ENCODE measurements at places on chromosomes 7 and 10.

GRCh38 chr10:23396695-23397094 lies 42.2 kb upstream of the OTUD1 start:
- no peak for ATAC-seq

DNA sequence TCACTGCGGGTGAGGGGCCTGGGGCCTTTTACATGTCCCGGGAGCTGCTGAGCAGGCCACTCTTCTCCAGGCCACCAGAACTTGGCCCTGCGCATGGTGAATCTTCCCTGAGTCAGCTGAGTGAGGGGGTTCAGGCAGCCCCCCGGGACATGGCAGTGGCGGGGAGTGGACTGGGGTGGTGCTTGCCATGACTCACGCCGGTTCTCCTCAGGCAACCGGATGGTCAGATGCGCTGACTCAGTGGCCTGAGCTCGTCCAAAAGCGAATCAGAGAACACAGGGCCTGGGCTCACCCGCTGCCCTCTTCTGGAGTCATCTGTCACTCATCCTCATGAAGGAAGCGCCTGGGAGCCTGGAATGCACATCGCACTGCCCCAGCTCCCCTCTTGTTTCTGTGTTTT lies 33.5 kb downstream of the HTRA1 start:
- no peak for ATAC-seq

GRCh38 chr10:123633106-123633505 lies 33.0 kb upstream of the GPR26 start:
- no peak for ATAC-seq

GRCh38 chr10:46291817-46292572 lies 5.2 kb downstream of the ANTXRL start:
- ATAC-seq: no peak

DNA sequence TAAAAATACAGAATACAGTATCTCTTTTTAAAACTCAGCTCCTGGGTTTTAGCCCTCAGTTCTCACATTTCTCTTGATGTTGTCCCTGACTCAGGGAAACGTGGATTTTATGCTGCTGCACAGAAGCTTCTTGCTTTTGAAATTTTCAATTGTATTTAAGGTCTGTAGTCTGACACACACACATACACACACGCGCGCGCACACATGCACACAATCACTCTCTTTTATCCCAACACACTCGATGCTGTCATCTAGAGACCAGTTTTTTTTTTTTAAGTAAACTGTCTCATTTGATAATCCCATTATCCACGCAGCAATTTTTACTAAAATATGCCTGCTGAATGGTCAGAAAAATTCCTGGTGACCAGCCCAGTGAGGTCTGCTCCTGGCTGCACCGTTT lies 108.6 kb downstream of the KMT2E start:
- no peak for ATAC-seq

GRCh38 chr10:33143160-33143728 lies 185.2 kb upstream of the ITGB1 start:
- ATAC-seq: peak; percentile 79

DNA sequence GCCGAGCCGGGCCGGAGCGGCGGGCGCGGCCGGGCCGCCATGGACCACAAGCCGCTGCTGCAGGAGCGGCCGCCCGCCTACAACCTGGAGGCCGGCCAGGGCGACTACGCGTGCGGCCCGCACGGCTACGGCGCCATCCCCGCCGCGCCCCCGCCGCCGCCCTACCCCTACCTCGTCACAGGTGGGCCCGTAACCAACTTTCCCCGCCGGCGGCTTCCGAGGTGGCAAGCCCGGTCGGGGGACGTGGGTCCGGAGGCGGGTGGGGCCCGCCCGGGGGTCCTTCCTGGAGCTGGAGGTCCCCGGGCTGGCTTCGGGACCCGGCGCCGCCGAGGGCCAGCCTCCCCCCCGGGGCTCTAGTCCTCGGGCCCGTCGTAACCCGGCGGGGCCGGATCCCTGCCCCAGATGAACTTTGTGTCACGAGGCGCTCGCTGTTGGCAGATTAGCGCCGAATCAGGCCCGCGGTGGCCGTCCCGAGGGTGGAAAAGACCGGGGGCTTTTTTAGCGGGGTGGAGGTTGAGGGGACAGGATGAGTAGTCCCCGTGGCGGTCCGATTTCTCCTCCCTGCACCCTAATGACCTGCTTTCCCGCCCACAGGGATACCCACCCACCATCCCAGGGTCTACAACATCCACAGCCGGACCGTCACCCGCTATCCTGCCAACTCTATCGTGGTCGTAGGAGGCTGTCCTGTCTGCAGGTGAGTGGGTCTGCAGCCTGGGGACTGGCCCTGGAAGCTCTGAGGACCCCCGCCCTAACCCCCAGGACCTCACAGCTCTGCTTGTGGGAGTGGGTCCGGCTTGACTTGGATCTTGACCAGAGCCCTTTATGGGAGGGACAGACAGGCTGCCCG lies 496 bp downstream of the BRI3 start:
- peak; percentile 41 for ATAC-seq

DNA sequence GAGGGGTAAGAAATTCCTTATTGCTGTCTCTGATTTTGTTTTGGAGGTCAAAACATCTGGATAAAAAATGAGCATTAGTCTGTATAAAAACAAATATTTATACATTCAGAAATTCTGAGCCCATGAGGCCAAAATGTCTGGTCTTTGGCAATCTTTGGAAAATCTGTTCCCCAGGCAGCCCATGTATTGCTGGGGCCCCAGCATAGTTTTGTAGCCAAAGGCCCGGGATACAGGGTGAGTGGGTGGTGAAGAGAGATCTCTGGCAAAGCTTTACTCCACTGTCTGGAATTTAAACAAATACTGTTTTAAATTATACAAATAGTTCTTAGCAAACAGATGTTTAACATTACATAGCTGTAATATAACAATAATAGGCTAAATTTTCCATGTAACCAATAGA lies 134.7 kb upstream of the GALNT17 start:
- no peak for ATAC-seq

- ATAC-seq: no peak
Measured at GRCh38 chr7:138705167-138705566, 4.0 kb upstream of the SVOPL start.

DNA sequence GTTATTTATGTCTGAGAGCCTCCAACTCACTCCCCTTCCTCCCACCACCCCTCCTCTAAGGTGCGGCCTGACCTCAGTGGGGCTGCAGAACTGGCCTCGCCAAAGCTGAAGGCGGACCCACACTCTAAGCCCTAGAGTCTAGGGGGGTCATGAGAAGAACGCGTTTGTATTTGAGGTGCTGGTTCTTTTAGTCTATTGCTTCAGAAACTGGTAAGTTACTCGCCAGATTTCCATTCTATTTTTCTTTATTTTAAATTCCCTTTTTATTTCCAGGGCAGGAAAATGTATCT lies 357.5 kb downstream of the DNAJB6 start:
- ATAC-seq: no peak

DNA sequence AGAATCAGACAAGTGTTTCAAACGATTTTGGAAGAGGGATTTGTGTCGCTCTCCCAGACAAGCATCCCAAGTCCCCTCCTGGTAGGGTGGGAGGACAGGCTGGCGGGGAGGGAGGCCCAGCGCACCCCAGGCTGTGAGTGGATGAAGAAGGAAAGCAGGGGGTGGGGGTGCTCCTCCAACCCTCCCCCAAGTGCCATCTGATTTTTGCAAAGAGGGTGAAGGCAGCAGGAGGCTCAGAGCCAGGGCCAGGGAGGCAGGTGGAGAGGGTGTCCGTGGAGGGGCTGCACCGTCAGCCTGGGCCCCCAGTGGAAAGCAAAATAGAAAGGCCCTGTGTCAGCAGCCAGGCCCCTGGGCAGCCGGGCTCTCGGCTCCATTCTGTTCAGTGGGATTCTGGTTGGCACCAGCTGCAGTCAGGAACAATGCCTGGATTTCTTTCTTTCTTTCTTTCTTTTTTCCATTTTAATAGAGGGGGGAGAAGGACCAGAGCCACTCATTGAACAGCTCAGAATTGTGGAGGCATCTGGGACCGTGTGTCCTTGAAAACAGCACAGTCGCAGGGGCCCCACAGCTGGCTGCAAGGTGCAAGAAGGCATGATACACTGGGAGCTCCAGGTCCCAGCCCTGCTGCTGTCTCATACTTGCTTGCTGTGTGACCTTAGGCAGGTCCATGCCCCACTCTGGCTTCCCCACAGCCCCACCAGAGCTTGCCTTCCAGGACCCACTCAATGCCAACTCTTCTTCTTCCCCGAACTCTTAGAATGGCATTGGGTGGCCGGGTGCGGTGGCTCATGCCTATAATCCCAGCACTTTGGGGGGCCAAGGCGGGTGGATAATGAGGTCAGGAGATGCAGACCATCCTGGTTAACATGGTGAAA lies 7.1 kb upstream of the ZMIZ1 start:
- ATAC-seq: no peak

GRCh38 chr7:92695308-92696261 lies 105.4 kb upstream of the FAM133B start:
- no peak for ATAC-seq

DNA sequence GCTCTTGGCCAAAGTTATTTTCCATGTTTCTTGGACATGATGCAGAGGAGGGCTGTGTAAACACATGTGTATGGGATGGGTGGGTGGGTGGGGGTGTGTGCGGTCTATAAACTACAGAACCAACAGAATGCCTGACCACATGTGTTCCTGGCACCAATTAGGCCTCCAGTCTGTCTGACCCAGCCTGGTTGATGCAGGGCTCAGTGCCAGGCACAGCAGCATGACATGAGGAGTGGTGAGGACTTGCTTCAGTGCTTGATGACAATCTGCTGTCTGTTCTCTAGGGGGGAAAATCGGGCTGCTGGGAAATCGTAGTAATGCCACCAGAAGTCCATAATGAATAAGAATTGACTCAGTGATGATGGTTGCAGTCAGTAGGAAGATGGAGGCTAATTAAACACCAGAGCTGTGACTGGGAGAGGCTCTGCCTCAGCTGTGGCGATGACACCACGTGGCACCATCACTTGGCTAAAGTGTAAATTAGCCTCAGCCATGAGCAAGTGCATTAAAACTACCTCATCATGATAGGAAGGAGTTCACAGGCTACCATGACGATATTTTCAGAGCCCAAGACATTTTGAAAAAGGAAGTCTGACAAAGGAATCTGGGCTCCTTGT lies 260.1 kb upstream of the PODXL start:
- ATAC-seq: no peak

DNA sequence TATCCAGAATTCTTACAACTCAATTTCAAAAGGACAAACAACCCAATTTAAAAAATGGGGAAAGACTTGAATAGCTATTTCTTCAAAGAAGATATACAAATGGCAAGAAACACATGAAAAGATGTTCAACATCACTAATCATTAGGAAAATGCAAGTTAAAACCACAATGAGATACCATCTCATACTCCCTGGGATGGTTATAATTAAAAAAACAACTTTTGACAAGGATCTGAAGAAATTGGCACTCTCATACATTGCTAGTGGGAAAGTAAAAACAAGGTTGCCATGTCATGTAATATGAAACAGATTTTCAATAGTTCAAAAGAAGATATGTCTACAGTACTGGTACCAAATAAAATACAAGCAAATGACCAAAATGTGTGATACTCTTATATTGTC lies 9.0 kb downstream of the OAT start:
- ATAC-seq: no peak

DNA sequence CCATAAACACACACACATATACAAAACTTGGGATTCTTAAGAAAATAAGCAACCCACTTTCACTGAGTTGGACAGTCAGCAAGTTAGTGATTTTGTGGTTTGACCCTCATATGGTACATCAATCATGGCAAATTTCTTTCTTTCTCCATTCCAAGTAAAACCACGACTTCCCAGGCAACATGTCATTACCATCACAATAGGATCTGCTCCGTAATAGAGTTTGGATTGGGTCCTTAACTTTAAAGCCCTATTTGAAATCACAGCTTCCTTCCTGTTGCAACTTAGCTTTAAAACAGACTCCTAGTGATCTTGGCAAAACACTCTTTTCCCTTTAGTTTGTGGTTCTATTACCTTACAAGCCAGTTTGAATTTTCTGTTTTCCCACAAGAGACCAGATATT lies 483.6 kb downstream of the INHBA start:
- ATAC-seq: no peak

DNA sequence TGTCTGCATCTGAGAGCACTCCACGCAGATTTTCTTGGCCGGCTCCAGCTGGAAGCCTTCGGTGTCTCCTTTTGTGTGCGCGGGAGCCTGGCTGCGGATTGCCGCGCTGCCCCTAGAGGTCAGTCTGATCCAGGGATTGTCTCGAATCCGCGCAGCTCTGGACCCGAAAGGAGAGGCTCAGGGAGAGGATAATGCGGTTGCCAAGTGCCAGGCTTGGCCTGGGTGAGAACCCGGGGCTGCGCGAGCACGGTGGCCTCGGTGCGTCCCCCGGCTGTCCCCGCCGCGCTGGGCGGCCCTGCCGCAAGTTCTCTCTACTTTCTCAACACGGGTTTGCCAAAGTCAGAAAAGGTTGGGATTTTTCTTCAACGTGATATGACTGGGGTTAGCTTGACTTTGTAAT lies 140.9 kb downstream of the ADCYAP1R1 start:
- no peak for ATAC-seq

DNA sequence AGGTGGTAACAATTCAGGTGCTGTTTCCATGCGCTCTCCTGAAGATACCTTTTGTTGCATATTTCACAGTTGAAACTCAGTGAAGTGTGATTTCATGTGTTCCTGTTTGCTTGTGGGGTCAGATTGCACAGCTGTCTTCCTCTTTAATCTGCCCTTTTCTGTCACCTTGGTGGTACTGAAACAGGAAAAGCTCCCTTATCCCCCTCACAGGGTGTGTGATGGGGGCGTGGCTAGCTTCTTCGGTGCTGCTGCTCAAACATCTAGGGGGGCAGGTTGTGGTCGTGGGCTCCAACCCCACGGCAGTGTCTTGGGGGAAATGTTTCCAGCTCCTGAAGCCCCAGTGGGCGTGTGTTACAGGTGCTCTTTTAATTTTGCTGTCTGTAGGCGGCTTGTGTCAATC lies 107.4 kb upstream of the KLF14 start:
- no peak for ATAC-seq

DNA sequence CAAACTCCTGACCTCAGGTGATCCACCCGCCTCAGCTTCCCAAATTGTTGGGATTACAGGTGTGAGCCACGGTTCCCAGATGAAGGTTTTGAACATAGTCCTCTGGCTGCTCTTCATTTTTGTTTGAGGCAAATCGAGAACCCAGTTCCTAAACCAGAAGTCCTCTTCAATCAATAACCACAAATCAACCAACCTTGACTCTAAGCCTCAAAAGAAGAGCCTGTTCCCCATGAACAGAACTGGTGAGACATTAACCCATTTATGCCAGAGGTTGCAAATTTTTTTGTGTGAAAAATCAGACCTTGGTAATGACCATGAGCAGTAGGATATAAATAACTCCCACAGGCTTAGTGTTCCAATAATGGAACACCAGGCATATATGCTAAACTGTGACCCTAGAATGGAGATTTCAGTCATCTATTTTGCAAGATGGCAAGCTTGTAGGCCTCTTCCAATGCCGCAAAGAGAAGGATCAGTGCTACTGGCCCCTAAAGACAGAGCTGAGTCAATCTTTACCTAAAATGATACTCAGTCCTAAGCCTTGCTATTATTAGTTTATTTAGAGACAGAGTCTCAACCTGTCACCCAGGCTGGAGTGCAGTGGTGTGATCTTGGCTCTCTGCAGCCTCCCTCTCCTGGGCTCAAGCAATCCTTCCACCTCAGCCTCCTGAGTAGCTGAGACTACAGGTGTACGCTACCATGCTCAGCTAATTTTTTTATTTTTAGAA lies 15.9 kb downstream of the KPNA7 start:
- ATAC-seq: no peak

Data from activated T-helper 17 cell treated with anti-CD3 and anti-CD28 coated beads, Interleukin-2, amount 50 U/mL, for 72 hours (primary cell).